Stimulated activated CD4-positive, alpha-beta T cell treated with anti-CD3 and anti-CD28 coated beads, Interleukin-1b, Interleukin-23, amount 100 ng/mL, for 1 hour (primary cell): ENCODE measurements at places on chromosomes 5 and 9.

DNA sequence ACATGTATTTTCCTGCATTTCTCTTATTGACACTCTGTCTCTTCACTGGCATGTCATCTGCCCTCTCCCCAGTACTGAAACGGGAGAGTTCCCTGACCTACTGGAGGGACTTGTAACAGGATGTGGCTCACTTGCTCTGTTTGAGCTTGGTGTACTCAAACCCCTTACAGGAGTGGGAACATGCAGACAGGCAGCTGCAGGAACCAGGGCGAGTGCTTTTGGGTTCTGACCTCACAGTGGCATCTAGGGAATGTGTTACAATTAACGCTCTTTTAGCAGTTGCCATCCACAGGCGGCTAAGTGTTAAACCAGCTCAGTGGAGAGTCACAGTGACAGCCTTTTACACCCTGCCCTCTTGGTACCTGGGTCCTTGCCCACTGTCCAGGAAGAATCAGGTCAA lies 300.3 kb upstream of the GRAMD2B start:
- no peak for DNase-seq

- no peak for DNase-seq
Observed at GRCh38 chr5:4614088-4614487, 526.0 kb upstream of the ADAMTS16 start.

GRCh38 chr5:59346982-59347381 lies 546.5 kb downstream of the PDE4D start:
- no peak for DNase-seq

- DNase-seq: no peak
Observed at GRCh38 chr9:35842795-35843194, 13.8 kb downstream of the TMEM8B start.
